ENCODE measurements at places on chromosomes 6 and 20. TPM values are rescaled to one million over a fixed set of nuclear protein-coding genes. Genes with fewer than 3 reads are reported as not detected.

POU3F2 gene
- total RNA-seq: not detected

DNA sequence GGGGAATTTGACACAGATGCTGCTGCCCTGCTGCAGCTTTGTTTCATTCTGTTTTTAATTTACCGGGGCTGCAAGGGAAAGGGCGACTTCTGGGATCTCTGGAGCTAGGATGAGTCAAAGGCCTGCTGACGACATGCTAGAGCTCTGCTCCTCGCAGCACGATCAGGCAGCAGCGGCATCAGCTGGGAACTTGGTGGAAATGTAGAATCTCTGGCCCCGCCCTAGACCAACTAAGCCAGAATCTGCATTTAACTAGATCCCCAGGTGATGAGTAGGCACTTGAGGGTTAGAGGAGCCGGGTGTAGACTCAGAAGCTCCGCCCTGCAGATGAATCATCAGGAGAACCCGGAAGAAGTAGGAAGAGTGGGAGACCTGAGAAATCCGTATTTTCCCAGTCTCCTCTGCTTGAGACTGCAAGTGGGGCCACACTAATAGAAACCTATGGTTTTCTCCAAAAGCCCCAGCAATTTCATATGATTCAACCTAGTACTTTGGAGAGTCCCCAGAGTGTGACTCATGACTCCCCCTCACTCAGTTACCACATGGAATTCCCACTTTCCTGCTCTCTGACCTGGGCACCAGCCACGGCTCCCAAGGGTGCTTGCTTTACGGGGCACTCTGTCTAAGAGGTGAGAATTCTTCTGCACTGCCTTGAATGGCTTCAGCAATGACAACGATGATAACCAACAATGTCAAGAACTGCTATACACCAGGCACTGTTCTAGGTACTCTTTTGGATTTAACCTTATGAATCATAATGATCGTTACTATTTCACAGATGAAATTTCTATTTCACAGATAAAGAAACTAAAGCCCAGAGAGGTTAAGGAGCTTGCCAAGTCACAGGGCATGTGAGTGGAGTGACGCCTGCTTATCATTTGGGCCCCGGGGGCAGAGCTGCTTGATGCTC is 18.1 kb downstream of the TUBB2B start:
- no peaks in the 10 kb centered on the region for H3K27me3 ChIP-seq
- H3K4me1 ChIP-seq: peaks cover 20% of the 10 kb centered on the region
- no peak overlapping the region for H3K4me3 ChIP-seq
- H3K27ac ChIP-seq: peak overlapping the region; percentile 44
- no peaks in the 10 kb centered on the region for H3K36me3 ChIP-seq

DNA sequence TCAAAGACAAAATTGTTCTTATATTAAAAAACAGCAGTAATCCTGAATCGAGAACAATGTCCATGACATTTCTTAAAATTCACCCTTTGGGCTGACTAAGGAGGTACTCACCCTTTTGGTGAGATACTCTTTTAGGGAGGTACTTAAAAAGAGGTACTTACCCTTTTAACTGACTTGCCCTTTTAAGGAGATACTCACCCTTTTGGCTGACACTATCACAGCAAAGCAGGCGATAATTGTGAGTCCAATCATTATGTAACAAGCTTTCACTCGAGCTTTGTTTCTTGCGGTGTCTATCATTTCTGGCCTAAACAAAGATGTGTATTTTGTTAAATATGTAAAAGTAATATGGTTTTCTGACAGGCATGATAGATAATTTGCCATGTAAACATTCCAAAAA is 3.7 kb downstream of the FAM162B start:
- peaks cover 8% of the 10 kb centered on the region for H3K27me3 ChIP-seq
- DNase-seq: no peak
- H3K27ac ChIP-seq: no peak overlapping the region
- peaks cover 15% of the 10 kb centered on the region for H3K4me1 ChIP-seq

- H3K4me1 ChIP-seq: peaks cover 8% of the 10 kb centered on the region
- peak; percentile 34 for DNase-seq
- H3K4me3 ChIP-seq: no peak overlapping the region
- no peaks in the 10 kb centered on the region for H3K36me3 ChIP-seq
Measured at GRCh38 chr20:58640446-58640845, 10.6 kb upstream of the STX16 start.

DNA sequence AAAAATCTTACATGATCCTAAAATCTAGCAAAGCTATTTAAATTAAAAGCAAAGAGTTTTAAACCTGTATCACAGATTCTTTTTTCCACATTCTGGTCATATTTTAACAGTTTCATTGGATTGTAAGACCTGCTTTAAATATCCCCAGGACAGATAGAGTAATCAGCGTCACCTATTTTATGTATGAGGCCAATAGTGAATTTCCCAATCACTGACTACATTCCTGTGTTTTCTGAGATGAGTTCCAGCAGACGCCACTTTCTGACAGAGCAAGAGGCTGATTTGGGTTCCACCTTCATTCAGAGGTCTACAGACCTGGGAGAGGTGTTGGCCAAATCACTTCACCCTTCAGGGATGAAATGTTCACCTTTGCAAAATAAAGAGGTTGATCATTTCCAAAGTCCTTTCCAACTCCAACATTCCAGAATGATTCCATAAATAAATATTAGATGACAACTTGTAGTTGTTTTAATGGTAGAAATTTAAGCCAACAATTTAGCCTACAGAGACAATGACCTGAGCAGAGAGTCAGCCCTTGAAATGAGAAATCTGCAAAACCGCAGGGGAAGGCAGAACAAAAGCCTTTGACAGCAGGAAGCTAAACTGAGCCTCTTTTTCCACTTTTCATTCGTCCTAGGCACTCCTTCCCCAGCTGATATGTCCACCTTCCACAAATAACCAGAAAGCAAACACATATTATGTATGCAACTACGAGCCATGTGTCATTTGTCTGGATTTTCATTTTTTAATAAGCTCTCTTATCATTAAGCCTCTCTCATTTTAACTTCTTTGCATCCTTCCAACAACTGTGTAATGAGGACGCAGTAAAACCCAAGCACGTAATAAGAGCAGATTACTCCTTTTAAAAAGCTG is 105.2 kb downstream of the TFAP2A start:
- no peaks in the 10 kb centered on the region for H3K4me1 ChIP-seq
- H3K36me3 ChIP-seq: no peaks in the 10 kb centered on the region
